ENCODE measurements at places on chromosomes 6 and 20.
A peak's percentile ranks its signal among the peaks of the same experiment; 100 is the strongest.

DNA sequence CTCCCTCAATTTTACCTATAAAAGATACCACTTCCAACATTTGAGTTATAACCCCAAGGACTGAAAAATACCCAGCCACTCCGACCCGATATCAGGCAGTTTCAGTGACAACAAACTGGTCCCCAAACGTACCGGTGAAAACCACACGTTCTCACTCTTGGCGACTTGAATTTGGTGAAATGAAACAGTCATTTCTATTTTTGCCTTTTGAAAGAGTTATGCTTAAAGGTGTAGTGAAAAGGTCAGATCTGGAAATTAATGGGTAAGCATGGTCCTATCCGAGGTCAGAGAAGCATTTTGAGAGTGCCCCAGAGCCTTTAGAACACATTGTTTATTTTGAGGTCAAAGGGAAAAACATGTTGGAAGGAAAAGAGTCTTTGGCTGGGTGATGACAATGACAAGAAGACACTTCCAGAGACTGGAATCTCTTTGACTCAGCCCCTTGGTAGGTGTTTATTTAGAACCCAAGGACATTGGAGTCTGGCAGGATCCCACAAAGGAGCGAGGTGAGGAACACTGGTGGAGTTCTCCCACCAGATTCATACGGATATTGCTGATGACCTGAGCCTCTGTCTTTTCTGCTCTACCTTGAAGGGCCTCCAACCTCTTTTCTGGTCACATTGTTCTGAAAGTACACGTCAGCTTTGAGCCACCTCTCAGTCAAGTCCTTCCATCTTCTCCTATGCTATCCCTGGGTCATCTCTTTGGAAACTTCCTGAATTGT is 235.0 kb downstream of the GMPR start:
- DNase-seq: no peak

- DNase-seq: no peak
Observed at GRCh38 chr20:3563548-3564177, 92.8 kb downstream of the ATRN start.

GRCh38 chr6:118899948-118900347 is 6.0 kb downstream of the ASF1A start:
- no peak for DNase-seq

GRCh38 chr6:118844915-118845314 is 49.0 kb upstream of the ASF1A start:
- no peak for DNase-seq

GRCh38 chr20:46951405-46951804 is 56.8 kb downstream of the EYA2 start:
- peak; percentile 6 for DNase-seq

GRCh38 chr6:29628419-29629281 is 4.3 kb downstream of the GABBR1 start:
- DNase-seq: peak; percentile 55

GRCh38 chr6:164072240-164072666 is 657.7 kb downstream of the QKI start:
- no peak for DNase-seq

- DNase-seq: no peak
Observed at GRCh38 chr6:160974304-160974771, 17.2 kb upstream of the MAP3K4 start.

DNA sequence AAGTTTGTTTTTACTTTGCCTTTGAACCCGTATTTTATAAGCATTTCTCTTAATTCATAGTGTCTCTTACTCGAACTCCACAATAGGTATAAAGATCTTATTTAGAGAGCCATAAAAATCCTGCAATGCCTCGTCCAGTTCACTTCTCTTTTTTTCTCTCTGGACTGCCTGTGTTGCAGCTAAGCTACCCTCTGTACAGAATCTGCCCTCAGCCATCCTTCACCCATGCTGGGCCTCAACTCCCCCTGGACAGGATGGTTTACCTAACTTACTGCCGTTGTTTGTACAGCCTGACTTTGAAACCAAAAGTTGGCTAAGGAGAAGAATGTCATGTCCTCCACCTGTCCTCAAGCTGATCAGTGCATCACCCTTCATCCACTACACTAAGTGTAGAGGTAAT is 10.4 kb downstream of the QRSL1 start:
- no peak for DNase-seq

DNA sequence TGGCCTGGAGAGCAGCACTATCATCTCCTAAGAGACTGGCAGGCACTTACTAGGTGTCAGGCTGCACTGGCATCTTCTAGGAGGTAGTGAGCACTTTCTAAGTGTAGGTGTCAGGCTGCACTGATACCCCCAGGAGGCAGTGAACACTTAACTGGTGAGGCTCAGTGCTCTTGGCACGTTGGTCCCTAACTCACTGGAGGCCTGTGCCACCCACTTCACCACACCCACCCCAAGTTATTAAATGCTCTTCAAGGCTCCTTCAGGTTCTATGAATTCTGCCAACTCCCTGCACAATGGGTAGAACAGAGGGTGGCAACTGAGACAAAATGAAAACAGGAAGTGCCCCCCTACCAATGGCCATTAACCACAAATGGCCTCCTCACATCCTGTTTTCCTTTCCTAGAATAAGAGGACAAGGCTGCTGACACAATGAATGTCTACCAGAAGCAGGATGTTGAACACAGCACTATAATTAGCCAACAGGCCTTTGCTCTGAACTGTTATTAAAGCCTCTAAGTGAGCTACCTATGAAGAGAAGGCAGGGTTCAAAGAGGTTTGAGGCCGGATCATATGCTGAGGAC is 29.4 kb downstream of the NCOA5 start:
- no peak for DNase-seq

DNA sequence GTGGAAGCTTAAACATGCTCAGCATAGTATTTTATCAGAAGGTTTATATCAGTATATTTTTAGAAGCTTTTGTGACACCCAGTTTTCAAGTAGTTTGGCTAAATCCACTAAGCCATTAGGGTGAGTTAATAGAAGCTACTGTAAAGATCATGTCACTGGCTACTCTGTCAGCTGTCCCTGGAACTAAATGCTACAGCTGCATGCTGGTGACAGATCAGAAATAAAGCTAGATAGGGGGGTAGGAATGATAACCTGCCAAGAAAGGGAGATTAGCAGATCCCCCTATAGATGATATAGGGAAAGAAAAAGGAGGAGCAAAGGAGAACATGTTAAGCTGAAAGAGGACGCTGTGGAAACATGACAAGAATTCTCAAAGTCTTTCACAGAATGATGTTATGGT is 363.2 kb downstream of the QKI start:
- DNase-seq: no peak

DNA sequence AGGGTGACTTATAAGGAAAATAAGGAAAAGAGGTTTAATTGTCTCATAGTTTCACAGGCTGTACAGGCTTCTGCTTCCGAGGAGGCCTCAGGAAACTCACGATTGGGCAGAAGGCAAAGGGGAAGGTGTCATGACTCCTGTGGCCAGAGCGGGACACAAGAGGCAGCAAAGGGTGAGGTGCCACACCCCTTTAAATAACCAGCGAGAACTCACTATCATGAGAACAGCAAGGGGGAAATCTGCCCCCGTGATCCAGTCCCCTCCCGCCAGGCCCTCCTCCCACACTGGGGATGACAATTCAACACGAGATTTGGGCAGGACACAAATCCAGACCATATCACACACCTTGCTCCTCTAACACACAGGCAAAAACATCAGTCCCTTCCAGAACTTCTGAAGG is 254.0 kb downstream of the DLL1 start:
- no peak for DNase-seq

GRCh38 chr6:11092668-11093375 is 812 bp upstream of the SMIM13 start:
- DNase-seq: no peak

DNA sequence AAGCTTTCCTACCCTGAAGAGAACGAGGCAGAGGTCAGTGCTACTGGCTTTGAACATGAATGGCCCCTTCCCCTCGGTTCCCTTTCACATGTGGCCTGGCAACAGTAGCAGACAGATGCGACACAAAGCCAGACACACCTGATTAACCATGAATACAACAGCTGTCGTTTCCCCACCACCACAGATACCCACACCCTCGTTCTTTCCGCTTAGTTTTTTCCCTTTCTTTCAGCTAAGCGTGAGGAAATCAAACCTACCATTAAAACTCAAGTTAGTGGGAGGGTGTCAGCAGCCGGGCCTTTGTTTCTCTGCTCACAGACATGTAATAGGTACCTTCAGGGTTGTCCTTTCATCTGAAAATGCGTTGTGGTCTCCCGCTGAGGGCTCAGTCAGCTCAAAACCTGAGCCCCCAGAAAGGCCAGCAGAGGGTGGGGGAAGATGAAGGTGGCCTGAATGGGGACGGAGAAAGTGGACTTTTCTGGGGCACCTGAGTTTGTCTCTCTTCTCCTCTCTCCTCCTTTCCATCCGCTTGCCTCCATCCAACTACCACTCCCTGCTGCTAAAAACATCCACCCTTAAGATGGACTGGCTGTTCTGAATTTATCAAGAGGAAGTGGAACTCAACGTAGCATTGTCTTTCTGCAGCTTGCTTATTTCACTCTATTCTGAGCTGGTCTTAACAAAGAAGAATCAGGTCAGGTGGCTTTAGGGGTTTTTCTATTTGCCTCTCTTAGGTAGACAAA is 516.6 kb upstream of the JARID2 start:
- DNase-seq: no peak

DNA sequence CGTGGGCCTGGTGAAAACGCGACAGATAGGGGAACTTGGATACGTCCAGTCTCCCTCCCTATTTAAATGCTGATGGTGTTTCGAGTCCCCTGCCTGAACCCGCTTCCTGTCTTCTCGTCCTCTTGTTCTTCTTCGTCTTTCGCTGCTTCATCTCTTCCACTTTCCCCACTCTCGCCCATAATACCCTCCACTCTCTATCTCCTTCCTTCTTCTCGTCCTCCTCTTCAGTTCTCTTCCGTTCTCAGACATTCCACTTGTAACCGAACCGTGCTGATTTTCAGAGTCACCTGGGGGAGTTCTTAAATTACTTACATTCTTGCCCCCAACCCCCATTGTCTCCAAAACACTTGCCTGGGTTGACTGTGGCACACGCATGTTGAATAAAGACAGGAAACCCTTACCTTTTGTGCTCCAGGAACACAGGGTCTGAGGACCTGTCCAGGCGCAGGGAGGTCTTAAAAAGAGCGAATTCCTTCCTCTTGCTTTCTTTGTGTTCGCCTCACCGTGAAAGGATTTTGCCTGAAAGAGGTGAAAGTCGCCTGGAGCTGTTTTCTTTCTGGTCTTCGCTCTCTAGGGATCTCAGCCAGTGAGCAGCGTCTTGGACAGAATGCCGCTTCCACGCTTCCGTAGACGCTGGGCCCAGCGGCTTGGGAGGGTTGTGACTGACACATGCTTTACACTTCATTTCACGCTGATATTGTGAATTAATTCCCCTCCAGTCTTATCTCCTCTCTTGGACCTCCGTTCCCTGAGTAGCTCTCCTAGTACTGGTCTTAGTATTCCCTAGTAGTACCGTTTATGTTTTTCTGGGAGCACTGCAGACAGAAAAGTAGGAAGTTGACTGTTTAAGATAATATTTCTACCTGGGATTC is 184.0 kb downstream of the GPX5 start:
- no peak for DNase-seq

DNA sequence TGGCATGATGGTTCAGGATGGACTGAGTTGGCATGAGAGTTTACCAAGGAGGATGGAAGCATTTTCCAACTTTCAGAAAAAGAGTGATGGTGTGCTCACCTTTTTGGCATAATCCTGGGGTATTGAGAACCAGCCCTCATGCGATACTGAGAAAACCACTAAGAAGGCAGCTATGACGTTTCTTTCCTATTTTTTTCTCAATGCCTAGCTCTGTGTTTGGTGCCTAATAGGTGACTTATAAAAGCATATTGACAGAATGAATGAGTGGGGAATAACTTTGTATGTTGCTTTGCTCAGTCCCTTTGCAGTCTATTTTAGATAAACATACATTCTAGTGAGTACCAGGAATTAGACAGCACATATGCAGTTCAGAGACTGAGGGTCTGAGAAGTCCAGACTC is 816.3 kb downstream of the DHX35 start:
- no peak for DNase-seq

- no peak for DNase-seq
Observed at GRCh38 chr6:3747100-3747737, 4.3 kb downstream of the PXDC1 start.

GRCh38 chr6:169724494-169725124 is at the start of gene PHF10:
Gene PHF10, minus strand, starts transcription at chr6:169724500. Its CDS starts 569 bp downstream, at chr6:169723931.
- DNase-seq: peak; percentile 53
